Stimulated activated CD8-positive, alpha-beta memory T cell treated with anti-CD3 and anti-CD28 coated beads, Interleukin-4, amount 100 ng/mL, for 1 hour (primary cell): ENCODE measurements at places on chromosomes 2 and 18.

DNA sequence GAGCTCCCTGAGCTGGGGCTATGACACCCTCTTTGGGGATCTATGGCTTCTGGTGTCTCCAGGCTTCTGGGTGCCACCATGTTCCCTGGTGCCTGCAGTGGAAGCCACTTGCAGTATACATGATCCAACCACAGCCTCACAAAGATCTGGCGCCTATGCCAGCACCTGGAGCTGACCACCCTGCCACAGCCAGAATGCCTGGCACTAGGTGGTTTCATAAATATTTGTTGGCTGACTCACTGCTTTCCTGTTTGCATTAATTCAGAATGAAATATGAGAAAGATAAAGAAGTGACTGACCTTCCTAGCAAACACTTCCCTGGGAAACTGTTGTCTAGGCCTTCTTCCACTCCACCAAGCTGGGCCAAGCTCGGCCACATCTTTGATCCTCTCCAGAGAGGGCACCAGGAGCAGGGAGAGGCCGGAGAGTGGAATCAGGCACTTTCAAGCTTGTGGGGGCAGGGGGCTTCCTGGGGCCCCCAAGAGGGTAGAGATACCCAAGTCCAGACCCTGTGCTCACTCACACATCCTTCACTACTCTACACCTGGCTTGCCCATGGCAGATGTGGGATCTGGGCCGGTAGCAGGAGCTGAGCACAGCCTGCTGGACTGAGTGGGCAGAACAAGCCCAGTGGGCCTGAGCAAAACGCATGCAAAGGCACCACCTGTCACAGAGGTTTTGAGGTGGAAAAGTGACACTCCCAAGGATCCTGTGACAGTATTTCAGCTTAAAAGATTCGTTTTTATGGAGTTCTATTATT is 565.7 kb downstream of the SLC4A3 start:
- DNase-seq: no peak

DNA sequence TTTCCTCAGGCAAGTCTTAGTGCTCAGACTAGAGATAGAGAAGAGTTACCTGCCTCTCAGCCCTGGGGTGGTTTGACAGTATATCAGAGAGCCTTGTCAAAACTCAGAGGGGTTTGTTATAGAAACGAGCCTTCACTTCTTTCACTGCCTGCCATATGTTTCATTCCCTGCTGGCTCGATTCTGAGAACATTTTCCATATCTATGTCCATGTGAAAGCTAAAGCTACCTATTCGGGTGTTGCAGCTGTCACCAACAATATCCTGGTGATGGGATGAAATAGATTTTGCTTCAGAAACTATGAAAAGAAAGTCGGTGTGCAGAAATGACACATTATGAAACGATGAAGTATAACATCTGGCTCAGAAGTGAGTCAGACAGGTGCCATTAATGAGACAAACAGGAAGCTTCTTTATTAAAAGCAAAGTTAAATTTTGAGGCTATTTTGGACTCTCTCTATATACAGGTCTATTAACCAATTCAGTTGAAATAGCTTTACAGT is 56.1 kb upstream of the TANK start:
- DNase-seq: no peak

GRCh38 chr2:199751492-199752120 is 99.4 kb downstream of the FTCDNL1 start:
- no peak for DNase-seq

- DNase-seq: no peak
Observed at GRCh38 chr2:159160412-159160811, 126.1 kb downstream of the WDSUB1 start.

DNA sequence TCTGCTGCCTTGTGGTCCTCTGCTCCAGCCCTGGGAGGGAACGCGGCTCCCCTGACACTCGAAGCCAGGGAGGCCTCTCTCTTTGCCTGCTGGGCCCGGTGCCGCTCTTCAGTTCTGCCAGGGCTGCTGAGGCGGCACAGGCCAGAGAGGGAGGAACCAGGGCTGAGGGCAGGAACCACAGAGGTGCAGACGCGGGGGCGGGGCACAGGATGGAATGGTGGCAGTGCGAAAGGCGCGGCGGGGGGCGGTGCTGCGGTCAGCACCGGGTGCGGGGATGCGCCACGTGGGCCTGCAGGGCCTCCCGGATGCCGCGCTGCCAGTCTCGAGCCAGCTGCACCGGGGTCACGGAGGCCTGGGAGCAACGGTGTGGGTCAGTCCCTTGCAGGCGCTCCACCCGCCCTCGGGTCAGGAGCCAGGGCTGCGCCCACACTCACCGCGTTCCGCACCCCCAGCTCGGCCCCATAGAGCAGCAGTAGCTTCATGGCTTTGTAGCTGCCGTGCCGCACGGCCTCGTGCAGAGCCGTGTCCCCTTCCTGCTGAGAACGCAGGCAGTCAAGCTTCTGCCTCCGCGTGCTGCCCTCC is 4.4 kb downstream of the ANKRD23 start:
- DNase-seq: peak; percentile 46

- no peak for DNase-seq
Observed at GRCh38 chr2:233513953-233514655, 52.5 kb downstream of the USP40 start.

GRCh38 chr2:9885036-9885684 is 41.9 kb downstream of the TAF1B start:
- DNase-seq: no peak

GRCh38 chr18:27771571-27771970 is 405.4 kb downstream of the CDH2 start:
- DNase-seq: no peak
